ENCODE measurements at places on chromosomes 3 and 15.

GRCh38 chr15:64843991-64844390 lies 2.3 kb downstream of the PLEKHO2 start:
- DNase-seq: no peak

DNA sequence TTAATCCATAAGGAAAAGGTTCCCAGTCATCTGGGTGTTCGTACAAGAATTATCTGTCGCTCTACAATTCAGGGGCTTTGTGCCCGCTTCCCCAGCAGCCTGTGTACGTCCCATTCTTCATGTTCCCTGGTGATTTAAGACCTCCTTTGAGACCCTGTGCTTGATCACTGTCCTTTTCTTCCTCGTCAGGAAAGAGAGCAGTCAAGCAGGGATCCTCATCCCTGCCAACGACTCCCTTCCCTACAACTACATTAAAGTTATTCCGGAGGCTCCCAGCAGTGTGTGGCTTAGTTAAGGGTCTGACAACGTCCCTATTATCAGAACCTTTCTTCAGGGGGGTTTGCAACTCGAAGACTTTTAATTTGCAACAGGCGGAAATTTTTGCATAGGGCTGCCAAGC lies 175.7 kb downstream of the FOXP1 start:
- DNase-seq: no peak

DNA sequence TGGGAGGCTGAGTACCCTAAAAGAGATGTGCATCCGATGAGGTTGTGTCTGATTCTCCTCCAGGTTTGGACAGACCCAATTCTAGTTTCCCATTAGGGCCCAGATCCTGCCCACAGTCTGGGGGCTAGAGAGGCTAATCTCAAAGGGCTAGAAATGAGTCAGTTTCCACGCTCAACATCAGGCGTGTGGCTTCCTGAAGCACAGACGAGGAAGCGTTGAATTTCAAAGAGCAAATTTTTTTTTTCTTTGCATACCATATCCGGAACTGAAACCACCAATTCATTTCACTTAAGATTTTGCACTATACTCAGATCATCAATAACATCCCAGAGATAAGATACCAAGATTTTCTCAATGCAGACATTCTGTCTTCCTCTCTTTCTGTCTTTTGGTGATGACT lies 173.8 kb upstream of the BCL6 start:
- peak; percentile 40 for DNase-seq

DNA sequence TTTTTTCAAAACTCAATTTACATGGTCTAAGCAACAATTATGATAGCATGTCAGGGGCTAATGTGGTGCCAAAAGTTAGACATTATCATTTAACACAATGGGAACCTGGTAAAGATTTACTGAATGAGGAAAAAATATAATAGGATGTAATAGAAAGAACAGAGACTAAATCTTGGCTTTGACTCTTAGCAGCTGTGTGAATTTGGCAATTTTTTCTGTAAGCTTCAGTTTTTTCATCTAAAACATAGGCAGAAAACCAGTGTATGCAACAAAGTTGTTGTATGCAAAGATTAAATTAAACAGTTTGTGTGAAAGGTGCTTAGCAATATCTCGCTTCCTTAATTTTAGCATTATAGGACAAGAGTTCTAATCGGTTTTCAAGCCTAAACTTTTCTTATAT lies 57.6 kb downstream of the ZBTB20 start:
- no peak for DNase-seq

DNA sequence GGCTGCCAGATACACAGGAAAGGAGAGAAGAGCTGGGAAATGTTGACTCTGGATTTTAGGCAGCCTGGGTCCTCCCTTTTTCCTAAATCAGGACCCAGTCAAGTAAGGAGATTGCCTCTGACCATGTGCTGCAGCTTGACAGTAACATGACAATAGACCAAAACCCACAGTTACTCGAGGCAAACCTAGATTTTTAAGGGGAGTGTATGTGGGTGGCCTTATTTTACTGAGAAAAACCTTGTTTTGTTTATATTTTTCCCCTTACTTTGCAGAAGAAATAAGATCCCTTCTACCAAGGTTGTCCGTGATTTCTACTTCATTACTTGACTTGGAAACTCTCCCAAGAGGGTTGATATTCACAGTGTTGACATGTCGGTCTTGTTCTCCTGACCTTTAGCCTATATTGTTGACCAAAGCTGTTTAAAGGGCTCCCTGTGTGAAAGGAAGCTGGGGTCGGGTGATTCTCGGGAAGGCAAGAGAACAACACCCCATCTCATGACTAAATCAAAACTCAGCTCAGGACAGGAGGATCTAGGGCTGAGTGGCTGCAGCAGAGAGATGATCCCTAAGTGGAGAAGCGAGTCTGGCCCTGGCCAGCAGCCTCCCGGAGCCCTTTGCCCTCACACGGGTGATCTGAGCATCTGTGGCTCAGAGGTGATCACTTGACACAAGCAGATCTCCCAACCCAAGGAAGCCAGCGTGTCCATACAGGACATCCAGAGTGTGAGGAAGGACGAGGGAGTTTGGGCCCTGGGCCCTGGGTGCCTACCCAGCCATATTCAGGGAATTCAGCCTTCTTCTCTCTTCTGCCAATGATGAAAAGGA lies 31.0 kb upstream of the SLCO2A1 start:
- no peak for DNase-seq

All from GM10248 (cell line).